ENCODE measurements at places on chromosomes 5 and 9.
A peak's percentile ranks its signal among the peaks of the same experiment; 100 is the strongest.

- DNase-seq: no peak
These were observed 211.8 kb downstream of the GOLPH3 start for GRCh38 chr5:31962351-31962751.

DNA sequence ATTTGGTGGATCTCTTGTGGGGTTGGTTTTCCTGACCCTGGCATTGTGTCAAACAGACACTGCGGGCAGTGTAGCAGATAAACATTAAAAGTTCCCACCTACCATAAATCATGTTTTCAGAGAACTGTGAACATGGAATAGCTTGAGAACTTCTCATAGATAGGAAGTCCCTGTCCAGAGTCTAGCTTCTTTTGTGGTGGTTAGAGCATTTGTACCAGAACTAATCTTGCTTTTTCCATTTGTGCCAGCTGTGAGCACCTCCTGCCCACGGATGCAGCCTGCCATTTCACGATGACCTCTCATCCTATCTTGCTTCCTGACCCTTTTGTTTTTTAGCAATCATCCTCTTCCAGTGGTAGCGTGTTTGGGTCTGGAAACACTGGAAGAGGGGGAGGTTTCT lies 61.4 kb downstream of the FAM78A start:
- DNase-seq: no peak

- no peak for DNase-seq
These were observed 47.3 kb upstream of the PHYKPL start for GRCh38 chr5:178279723-178280438.

DNA sequence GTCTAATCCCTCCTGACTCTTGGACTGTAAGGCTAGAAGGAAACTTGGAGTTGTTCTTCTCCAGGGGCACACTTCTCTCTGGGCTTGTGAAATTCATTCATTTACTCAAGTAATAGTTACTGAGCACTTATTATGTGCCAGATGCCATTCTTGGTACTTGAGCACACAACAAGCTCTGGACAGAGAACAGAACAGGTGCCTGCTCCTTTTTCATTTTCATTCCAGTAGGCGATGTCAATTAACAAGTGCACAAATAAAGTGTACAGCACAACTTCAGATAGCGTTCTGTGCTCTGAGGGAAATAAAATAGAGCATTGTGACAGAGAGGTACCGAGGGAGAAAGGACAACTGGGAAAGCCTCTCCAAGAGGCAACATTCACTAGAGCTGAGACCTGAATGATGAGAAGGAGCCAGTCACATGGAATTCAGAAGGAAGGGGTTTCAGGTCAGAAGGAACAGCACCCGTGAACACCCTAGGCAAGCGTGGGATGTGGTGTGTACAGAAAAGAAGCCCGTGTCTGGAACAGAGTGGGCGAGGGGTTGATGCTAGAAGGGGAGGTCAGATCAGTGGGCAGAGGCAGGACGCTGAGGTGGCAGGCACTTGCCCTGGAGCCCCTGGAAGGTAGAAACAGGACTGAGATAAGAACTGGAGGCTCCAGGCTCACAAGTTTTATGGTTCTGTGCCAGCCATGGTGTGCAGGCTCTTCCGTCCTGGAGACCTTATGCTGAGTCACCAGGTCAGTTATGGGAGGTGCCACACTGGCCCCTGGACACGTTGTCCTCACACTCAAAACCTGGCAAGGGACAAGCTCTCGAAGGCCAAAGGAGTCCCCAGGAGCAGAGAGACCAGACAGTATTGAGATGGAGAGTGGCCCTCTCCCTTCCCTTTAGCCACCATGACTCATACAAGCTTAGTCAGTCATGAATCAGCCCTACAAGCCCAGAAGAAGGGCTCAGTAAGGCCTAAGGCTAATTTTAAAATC lies 7.2 kb upstream of the ABLIM3 start:
- no peak for DNase-seq

DNA sequence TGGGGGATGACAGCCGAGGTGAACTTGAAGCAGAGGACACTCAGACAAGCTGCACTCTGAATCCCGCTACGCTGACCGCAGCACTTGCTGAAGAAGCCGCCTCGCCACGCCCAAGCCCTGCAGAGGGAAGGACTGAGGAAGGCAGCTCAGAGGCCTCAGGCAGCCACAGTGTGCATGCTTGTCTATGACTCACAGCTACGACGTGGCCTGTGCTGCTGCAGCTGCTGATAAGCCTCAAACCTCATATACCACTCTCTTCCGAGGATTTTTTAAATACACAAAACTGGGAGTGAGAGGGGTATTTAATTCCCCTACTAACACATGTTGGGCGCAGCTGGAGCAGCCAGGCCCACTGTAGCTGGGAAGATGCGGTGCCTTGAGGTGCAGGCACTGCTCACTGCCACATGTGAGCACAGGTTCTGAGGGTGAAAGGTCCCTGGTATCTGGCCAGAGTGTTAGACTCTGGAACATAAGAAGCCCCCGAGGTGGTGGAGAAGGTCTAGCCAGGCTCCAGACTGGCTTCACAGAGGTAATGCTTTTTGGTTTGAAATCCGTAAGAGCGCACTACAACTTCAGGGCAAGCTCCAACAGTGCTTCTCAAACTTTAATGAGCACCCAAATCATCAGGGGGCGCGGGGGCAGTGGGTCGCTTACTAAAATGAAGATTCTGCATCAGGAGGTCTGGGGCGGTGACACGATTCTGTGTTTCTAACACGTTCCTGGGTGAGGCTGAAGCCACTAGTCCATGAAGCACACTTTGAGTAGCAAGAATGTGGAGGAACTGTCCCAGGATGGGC lies 196.8 kb downstream of the AUH start:
- DNase-seq: no peak

DNA sequence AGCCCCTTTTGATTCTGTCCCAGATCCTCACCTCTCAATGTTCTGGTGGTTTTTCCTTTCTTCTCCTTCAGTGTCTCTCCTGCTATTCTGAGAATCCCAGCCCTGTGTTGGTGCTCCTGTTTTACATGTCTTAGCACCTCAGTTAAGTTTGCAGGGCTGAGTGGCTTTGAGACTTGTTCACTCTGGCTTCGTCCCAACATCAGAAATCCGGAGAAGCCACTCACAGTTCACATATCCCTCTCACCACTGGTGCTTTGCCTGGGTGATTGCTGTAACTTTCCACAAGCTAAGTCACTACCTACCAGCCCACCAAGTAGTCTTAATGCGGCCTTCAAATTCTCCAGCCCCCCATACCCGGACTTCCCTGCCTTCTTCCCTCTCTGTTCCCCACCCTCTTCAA lies 40.2 kb downstream of the CYFIP2 start:
- DNase-seq: no peak

GRCh38 chr5:32443541-32444430 lies 754 bp downstream of the ZFR start:
- DNase-seq: peak; percentile 19

DNA sequence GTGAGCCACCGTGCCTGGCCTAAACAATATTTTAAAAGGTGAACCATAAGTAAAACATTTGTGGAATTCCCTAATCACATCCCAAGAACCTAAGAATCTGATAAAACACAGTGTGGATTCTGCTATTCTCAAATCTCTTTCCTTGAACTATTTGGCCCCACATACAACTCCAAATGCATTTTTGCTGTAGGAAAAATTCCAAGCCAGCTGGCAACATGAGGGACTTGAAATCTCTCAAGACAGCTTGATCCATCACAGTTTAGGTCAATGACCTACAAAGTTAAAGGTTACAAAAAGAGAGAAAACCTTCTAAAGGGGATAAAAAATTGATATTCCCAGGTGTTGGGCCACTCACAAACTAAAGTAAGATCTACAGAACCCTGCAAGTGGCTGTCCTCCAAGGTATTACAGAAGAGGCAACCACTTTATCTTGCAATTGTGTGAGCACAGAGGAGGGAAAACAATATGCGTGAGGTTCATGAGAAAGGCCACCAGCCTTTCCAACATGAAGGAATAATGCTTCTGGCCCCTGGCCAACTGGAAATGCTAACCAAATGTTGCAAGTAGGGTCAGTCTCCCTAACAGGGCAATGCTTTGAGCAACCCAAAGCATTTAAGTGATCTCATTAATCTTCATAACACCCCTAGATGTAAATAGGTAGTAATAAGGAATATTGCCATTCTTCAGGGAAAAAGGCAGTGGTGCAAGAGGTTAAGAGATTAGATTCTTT lies 221.4 kb downstream of the SEMA5A start:
- no peak for DNase-seq

- DNase-seq: no peak
These were observed 103.6 kb upstream of the KLF9 start for GRCh38 chr9:70517926-70518610.

GRCh38 chr9:113584428-113585084 lies 121.0 kb downstream of the RGS3 start:
- DNase-seq: no peak

GRCh38 chr9:13166996-13167395 lies 112.5 kb downstream of the MPDZ start:
- DNase-seq: no peak

GRCh38 chr9:115941561-115942315 lies 211.9 kb upstream of the PAPPA start:
- no peak for DNase-seq

GRCh38 chr5:87347272-87347671 lies 65.5 kb downstream of the CCNH start:
- DNase-seq: no peak

DNA sequence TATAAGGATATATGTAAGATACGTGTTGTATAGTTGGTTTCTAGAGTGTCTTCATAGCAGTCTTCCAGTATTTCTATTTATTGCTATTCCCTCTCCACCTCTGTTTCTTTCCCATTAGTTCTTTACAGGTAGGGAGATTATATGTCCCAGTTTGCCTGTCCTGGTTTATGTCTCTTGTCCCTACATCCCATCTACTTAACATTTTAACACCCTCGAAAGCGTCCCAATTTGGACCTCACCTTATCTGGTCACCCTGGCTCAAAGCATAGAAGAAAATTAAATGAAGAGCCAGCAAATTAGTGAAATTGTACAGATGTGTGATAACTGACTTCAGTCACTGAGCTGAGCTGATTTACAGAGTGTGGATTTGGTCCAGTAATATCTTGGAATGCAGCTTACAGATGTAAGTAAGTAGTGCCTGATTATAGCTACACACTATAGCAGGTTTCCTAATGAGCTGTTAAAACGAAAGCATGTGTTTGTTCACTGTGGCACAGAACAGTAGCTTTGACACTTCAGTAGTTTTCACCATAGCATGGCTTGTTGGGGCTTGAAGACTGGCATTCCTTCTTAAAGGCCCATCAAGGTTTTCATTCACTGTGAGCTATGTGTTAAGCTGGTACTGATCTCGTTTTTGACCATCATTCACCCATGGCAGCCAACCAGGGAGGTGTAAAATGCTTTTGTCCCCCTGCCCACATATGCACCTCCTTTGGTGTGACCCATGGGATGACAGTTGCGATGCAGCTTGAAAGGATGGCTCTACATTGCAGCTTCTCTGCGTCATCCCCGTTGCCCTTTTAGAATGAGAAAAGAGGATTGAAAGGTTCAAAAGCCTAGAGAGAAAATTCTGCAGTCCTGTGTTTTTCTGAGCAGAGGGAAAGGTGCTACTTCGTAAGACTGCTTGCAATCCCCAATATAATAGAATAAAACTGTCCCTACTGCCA lies 192.1 kb upstream of the DMRT1 start:
- no peak for DNase-seq

GRCh38 chr9:100525563-100525962 lies 52.3 kb upstream of the CAVIN4 start:
- DNase-seq: no peak

DNA sequence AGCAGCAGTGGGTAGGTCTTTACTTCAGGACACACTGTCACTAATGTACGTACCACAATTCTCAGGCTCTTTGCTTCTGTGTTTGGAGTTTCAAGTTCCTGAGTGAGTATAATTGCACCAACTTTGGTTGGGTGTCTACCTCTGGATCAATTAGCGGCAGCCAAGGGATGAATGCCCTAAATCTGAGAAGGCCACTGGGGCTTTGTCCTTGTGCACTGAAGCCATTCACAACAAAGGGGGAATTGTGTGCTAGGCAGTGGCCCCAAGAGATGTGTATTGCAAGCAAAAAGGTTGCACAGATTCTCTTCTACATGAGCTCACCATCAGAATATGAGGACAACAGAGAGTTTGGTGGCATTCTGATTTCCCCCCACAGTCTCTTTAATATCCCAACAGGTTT lies 3.9 kb upstream of the PHF24 start:
- DNase-seq: no peak

DNA sequence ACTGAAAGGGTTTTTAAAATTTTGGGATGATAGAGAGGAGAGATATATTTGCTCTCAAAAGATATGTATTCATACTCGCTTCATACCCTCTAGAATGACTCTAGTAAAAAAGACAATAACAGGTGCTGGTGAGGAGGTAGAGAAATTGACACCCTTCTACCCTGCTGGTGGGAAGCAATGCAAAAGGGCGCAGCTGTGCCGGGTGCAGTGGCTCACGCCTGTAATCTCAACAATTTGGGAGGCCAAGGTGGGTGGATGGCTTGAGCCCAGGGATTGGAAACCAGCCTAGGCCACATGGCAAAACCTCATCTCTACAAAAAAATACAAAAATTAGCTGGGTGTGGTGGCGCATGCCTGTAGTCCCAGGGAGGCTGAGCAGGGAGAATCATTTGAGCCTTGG lies 33.9 kb upstream of the NXNL2 start:
- no peak for DNase-seq

DNA sequence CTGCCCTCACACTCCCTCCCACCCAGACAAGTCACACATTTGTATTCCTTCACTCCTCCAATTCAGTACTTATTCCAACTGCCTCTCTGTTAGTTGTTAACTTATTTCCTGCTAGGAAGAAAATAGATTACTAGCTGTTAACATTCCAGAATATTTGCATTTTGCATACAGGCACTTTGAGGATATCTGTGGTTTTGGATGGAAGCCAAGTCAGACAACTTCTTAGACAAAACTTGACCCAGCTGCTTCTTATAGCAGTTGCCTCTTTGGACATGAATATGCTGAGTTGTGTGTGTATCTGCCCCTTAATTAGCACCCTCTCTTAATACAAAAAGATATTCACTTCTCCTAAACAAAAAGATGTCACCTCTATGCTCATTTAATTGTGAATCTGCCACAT lies 1280.6 kb upstream of the ACO1 start:
- DNase-seq: no peak

DNA sequence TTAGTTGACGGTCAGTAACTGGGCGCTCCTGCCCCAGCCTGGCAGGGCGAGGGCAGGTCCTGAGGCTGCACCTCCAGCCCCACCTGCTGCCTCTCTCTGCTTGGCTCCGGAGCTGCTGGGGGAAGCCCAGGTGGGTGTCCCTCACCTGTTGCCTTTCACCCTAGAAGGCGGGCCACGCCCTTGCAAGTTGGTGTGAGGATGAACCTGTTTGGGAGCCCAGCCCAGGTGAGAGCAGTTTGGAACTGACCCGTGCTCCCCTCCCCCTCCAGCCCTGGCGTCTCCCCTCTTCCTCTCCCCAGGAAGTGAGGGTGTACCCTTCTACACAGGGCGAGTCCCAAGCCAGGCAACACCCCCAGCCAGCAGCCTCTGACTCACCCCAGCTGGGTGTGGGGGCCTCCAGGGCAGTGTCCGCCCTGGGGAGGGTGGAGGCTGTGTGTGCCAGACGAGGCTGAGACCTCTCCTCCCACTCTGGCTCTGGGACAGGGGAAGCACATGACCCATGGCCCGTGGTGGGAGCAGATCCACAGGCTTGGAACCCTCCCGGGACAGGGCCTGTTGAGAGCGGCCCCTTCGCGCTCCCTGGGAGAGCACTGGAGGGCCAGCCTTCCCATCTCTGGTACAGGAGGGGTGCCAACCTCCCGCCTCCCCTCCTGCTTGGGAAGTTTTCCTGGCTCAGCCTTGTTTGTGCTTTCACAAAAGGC lies 10.4 kb downstream of the LRRC8A start:
- DNase-seq: no peak

Measured in activated CD4-positive, CD25-positive, alpha-beta regulatory T cell treated with anti-CD3 and anti-CD28 coated beads, Interleukin-2, amount 50 U/mL, for 16 hours (primary cell).